Left kidney (tissue), 8 donors: ENCODE measurements at places on chromosomes 12 and 14. TPM values are rescaled to one million over a fixed set of nuclear protein-coding genes. Genes with fewer than 3 reads are reported as not detected.

The ABCD4 gene
- polyA plus RNA-seq, result 150 TPM

DNA sequence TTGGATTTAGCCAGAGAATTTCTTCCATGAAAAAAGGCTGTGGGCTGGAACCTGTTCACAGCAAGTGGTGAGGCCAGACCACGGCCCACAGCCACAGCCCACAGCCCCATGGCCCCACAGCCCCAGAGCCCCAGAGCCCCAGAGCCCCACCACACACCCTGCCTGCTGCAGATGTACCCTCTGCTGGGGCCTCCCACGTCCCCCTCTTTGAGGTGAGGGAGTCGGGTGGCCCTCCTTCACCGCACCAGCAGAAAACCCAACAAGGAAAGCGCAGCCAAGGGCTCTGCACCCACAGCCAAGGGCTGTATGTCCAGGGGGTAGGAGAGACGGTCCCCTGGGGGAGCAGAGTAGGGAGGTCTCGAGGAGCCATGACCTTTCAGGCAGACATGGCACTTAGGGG lies 327.5 kb upstream of the DIO3 start:
- DNase-seq, result no peak

- no peak for DNase-seq
These were observed 149.8 kb downstream of the DACT1 start for GRCh38 chr14:58787592-58787991.

GRCh38 chr12:38713294-38713693 lies 192.1 kb downstream of the CPNE8 start:
- DNase-seq, result no peak

GRCh38 chr12:89134213-89134770 lies 218.0 kb downstream of the DUSP6 start:
- no peak for DNase-seq

GRCh38 chr12:1591543-1591942 lies 2.8 kb downstream of the FBXL14 start:
- no peak for DNase-seq

The SLC17A8 gene
- 0.35 TPM for polyA plus RNA-seq

DNA sequence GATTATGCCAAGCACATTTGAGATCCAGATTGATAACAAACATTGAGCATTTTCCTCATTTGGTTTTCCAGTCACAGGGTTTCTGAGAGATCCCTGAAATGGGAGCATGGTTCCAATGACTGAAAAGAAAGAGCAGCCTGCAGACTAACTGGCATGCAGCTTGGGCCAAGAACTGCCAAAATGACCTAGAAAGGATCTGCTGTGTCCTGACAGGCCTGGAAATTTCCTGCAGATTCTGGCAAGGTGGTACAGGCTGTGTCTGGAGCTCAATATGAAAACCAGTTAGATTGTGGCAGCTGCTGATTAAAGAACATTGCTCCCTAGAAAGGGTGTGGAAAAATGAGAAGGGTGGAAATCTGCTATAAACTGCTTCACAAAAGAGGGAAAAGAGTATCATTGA lies 417.3 kb downstream of the IPO8 start:
- no peak for DNase-seq
